Anterior cingulate cortex (tissue), 58 donors: ENCODE measurements at places on chromosomes 6 and 20.

DNA sequence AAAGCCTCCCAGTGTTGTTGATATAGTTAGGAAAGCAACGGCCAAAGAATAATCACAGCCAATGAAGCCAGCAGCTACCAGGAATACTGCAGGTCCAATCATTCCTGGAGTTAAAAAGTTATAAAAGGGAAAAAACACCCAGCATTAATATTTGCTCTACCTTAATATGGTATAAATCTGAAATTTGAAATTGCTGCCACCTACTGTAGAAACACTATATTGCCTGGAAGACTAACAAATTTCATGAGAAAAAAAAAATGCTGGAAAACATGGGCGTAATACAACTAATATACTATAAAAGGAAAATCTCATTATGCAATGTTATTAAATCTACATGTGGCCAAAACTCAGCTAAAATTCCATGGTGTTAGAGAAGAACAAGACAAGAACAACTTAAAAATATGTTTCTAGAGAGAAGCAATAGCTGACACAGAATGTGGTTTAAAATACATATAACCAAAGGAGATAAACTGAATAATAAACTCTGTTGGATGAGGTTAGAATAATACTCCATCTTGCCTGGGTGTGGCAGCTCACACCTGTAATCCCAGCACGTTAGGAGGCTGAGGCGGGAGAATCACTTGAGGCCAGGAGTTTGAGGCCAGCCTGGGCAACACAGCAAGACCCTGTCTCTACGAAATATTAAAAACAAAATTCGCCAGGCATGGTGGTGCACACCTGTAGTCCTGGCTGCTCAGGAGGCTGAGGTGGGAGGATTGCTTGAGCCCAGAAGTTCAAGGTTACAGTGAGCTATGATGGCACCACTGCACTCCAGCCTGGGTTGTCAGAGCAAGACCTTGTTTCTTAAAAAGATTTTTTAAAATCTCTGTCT is 43.1 kb downstream of the SLC17A5 start:
- no peak for DNase-seq

DNA sequence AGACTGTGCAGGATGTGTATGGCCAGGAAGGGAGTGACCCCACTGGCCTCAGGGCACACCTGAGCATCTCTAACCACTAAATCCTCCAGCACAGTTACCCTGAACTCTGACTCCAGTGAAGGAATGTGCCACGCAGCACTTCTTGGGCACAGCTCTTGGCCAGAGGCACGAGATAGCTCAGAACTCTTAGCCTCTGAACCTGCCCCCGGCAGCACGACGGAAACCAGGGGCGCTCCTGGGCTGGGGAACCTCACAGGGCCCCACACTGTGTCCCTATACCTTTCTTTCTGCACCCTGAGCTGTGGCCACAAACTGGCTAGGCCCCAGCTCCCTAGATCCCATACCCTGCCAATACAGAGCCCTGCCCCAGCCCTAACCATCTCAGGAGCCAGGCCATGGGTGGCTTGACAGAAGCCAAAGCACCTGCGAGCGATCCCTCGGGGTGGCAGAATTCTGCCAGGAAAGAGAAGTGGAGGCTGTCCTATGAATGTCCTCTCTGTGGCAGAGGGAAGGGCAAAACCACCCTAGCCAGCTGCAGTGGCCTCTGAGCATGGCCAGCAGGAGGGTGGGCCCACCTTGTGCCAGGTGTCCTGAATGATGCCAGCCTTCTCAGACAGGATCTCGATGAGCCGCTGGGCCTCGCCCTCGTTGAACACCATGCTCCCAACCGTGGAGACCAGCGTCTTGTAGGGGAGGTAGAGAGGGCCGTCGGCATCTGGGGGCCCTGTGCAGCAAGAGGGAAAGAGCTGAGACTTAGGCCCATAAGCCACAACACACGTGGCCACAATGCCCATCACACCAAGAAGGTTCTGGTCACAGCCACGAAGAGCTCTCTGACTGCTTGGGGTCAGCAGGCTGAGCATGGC is 39.4 kb downstream of the RRBP1 start:
- no peak for DNase-seq

GRCh38 chr20:22802296-22802695 is 217.9 kb upstream of the FOXA2 start:
- no peak for DNase-seq

- no peak for DNase-seq
These were observed 589.8 kb downstream of the BCKDHB start for GRCh38 chr6:80696268-80696667.

DNA sequence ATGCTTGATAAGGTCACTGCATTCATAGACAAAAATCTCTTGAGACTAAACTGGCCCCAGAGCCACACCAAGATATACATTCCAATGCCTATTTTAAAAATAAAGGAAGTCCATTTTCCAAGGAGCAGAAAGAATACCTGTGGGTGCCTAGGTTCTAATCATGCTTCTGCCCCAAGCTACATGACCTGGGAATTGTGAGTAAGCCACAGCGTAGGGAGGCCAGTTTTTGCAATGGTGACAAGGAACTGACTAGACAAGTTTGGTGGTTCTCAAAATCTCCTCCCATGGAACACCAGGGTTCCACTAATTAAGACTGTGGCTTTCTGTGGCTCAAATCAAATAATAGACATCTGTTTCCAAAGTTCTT is 83.3 kb downstream of the GMDS start:
- no peak for DNase-seq
